IMR-90 (cell line): ENCODE measurements at places on chromosomes 5 and 9. TPM values are rescaled to one million over a fixed set of nuclear protein-coding genes. Genes with fewer than 3 reads are reported as not detected.

DNA sequence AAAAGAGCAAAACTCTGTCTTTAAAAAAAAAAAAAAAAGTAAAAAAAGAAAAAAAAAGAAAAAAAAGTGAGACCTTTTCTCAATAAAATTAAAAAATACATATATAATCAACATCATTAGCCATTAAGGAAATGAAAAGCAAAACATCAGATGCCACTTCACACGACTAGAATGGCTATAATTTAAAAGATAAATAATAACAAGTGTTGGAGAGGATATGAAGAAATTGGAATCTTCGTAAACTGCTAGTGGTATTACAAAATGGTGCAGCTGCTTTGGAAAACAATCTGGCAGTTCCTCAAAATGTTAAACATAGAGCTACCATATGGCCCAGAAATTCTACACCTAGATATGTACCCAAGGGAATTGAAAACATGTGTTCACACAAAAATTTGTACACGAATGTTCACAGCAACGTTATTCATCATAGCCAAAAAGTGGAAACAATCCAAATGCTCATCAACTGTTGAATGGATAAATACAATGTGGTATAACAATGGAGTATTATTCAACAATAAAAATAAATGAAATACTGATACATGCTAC is 45.3 kb upstream of the SIL1 start:
- H3K36me3 ChIP-seq, result no peaks in the 10 kb centered on the region
- peaks cover 14% of the 10 kb centered on the region for H3K27me3 ChIP-seq
- peak; percentile 59 for DNase-seq
- no peak overlapping the region for H3K27ac ChIP-seq
- peaks cover 5% of the 10 kb centered on the region for H3K4me1 ChIP-seq

DNA sequence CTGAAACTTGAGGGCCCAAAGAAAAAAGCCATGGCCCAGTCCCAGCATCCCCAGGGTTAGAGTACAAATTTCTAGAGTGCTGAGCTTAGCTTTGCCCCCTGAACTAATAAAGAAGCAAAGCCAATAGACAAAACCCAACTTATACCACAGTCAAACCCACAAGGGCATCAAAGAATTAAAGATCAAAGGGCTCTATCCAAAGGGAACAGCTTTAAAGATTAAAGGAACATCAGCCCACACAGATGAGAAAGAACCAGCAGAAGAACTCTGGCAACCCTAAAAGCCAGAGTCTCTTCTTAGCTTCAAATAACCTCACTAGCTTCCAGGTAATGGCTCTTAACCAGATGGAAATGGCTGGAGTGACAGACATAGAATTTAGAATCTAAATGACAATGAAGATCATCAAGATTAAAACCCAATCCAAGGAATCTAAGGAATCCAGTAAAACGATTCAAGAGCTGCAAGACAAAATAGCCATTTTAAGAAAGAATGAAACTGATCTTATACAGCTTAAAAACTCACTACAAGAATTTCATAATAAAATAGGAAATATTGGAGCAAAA is 93.9 kb downstream of the YIPF5 start:
- H3K27me3 ChIP-seq, result no peaks in the 10 kb centered on the region
- DNase-seq, result no peak
- no peak overlapping the region for H3K4me3 ChIP-seq
- H3K27ac ChIP-seq, result no peak overlapping the region
- H3K36me3 ChIP-seq, result no peaks in the 10 kb centered on the region
- H3K4me1 ChIP-seq, result peaks cover 5% of the 10 kb centered on the region

DNA sequence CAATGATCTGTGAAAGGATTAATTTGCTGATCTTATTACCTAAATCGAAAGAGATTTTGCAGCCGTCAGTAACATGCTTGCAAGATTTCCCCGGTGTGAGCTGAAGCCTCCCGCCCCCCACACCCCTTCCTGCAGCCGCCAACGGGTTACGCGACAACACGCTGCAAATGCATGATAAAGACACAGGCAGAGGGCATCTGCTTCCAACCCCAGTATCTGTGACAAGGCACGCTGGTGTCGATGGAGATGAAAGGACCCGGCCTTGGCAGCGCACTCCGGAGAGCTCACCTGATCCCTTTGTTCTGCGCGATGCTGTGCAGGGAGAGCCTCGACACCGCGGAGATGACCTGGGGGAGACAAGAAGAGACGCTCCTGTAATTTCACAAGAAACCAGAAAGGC is 122.9 kb upstream of the SARDH start:
- no peak overlapping the region for H3K27ac ChIP-seq
- no peak for DNase-seq
- H3K4me3 ChIP-seq, result no peak overlapping the region
- no peaks in the 10 kb centered on the region for H3K27me3 ChIP-seq
- peaks cover 9% of the 10 kb centered on the region; the same call in 1 of the 2 replicates for H3K36me3 ChIP-seq

GRCh38 chr9:126297661-126298060 is 29.0 kb upstream of the MVB12B start:
- no peak overlapping the region for H3K4me3 ChIP-seq
- H3K4me1 ChIP-seq, result no peaks in the 10 kb centered on the region
- no peak for DNase-seq
- H3K27ac ChIP-seq, result no peak overlapping the region
- H3K36me3 ChIP-seq, result no peaks in the 10 kb centered on the region
- H3K27me3 ChIP-seq, result peaks cover 47% of the 10 kb centered on the region

DNA sequence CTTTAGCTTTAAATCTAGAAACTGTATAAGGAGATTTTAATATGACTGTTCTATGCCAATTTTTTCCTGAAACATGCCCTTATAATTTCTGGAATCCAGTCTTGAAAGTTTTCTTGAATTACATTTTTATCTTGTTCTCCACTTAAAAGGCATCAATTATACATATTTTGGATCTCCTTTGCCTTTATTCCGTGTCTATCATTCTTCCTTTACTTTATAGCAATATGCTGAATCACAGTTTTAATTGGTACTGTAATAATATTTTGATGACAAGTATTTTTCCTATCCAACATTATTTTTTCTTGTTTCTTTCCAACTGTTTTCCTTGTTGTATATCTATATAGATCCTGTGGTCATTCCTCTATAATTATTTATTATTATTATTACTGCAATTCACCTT is 361.2 kb downstream of the PIK3R1 start:
- no peaks in the 10 kb centered on the region for H3K4me1 ChIP-seq
- H3K36me3 ChIP-seq, result no peaks in the 10 kb centered on the region
- DNase-seq, result no peak
- no peak overlapping the region for H3K27ac ChIP-seq

DNA sequence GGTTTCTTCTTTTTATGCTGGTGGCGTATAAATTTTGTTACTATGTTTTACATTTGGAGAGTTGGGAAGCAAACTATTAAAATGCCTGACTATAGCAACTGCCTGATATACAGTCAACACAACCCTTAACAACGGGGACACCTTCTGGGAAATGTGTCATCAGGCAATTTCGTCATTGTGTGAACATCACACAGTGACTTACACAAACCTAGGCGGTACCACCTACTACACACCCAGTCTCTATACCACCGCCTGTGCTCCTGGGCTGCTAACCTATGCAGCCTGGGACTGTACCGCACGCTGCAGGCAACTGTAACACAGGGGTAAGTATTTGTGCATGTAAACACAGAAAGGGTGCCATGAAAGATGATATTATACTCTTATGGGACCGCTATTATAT is 1.3 kb upstream of the CDHR2 start:
- no peak for DNase-seq
- H3K36me3 ChIP-seq, result no peaks in the 10 kb centered on the region
- peaks cover 4% of the 10 kb centered on the region; the same call in 1 of the 2 replicates for H3K4me1 ChIP-seq

GRCh38 chr5:73625944-73626811 is at the start of gene ARHGEF28:
Gene ARHGEF28, plus strand, starts transcription at chr5:73626196. Its CDS starts 58,656 bp downstream, at chr5:73684852.
- peaks cover 3% of the 10 kb centered on the region; the same call in 1 of the 2 replicates for H3K4me1 ChIP-seq
- peak within 1 kb of the TSS; percentile 67; the same call in 1 of the 2 replicates for H3K27ac ChIP-seq
- peak within 1 kb of the TSS; percentile 72 for H3K4me3 ChIP-seq
- peak; percentile 28 for DNase-seq
- no peaks in the 10 kb centered on the region for H3K36me3 ChIP-seq

DNA sequence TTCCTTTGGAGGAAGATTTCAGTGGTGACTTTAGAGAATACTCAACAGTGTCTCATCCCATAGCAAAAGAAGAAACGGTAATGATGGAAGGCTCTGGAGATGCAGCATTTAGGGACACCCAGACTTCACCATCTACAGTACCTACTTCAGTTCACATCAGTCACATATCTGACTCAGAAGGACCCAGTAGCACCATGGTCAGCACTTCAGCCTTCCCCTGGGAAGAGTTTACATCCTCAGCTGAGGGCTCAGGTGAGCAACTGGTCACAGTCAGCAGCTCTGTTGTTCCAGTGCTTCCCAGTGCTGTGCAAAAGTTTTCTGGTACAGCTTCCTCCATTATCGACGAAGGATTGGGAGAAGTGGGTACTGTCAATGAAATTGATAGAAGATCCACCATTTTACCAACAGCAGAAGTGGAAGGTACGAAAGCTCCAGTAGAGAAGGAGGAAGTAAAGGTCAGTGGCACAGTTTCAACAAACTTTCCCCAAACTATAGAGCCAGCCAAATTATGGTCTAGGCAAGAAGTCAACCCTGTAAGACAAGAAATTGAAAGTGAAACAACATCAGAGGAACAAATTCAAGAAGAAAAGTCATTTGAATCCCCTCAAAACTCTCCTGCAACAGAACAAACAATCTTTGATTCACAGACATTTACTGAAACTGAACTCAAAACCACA is 67.4 kb downstream of the VCAN start:
- no peaks in the 10 kb centered on the region for H3K4me1 ChIP-seq
- no peak overlapping the region for H3K4me3 ChIP-seq
- no peak overlapping the region for H3K27ac ChIP-seq

HABP4 gene
- 5.2 and 10.3 TPM in 2 replicates for total RNA-seq

PLEKHG4B gene
- 1.1 TPM in 2 replicates for total RNA-seq

IL31RA gene
- total RNA-seq, result 0.56 and 0.90 TPM in 2 replicates

GPR21 gene
- 0.28 and 0.90 TPM in 2 replicates for total RNA-seq

TAS2R1 gene
- not detected in 2 replicates for total RNA-seq

YTHDC2 gene
- total RNA-seq, result 13.4 and 22.5 TPM in 2 replicates

KCNV2 gene
- total RNA-seq, result not detected in 2 replicates
